ENCODE measurements at places on chromosomes 12 and 14.

GRCh38 chr12:124861492-124861891 is 2.2 kb downstream of the SCARB1 start:
- no peak for DNase-seq

DNA sequence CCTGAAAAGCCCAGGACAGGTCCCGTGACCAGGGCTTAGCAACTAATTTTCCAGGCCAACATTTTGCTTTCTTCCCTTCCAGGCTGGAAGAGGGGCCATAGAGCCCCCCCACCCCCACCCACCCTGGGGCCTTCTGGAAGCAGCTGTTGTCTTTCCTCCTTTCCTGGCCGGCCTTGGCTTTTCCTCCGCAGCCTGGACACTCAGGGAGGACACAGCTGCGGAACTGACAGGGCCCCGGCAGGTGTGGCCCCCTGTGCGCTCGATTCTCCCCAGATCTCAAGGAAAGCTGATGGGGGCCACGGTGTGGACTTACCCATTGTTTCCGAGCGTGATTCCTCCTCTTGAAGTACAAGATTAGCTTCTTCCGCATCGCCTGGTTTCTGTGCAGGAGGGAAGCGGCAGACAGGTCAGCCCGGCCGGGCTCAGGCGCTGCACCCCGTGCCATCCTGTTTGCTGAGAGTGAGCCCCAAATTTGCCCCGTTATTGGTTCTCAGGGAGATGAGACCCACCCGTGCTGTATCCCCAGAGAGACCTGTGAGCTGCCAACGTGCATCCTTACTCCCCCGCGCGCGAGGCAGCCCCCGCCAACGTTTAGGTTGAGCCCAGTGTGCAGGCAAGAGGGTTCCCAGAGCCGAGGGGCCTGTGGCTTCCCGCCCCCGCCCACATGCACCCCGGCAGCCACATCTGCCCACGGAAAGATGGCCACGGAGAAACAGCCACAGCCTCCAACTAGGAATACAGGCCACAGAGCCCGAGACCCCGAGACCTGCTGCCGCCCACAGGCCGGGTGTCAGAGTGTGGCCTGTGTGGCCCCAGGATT is 129.6 kb downstream of the NCOR2 start:
- DNase-seq = no peak

DNA sequence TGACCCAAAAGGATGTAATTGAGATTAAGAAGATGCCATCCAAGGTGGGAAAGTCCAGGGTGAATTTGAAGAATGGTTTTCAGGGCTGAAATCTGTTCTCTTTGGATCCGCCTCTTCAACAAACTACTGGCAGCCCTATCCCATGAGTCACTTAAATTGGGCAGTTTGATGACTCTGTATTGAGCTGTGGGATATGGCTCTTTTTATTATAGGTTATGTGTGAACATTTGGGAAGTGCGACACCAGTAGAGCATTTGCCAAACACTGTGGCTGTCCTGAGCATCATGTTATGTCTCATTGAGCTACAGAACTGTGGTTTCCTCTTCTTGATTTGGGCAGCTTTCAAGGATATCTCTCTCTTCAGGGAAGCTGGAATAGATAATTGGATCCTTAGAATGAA is 22.3 kb downstream of the IFT43 start:
- DNase-seq = peak; percentile 30

GRCh38 chr14:102761206-102761605 is 16.0 kb upstream of the TRAF3 start:
- DNase-seq = no peak

- DNase-seq = peak; percentile 35
Measured at GRCh38 chr12:81167694-81168093, 89.8 kb downstream of the ACSS3 start.

DNA sequence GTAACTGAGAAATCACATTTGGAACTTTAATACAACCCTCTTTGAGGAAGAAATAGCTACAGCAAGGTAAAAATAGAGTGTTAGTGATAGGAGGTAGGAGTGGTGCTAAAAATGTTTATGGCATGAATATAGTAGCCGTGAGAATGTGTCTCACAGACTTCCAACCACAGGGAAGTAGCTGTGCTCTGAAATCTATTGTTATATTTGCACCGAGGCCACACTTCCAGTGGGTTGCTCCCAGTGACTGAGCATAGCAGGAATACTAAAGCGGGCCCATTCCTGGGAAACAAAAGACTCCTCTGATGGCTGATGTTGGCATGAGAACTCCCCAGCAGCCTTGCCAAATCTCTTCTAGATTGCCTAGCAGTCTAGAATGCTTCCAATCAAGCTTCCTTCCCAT is 174.1 kb upstream of the PLXNC1 start:
- no peak for DNase-seq
